ENCODE measurements at places on chromosomes 6 and 20.

DNA sequence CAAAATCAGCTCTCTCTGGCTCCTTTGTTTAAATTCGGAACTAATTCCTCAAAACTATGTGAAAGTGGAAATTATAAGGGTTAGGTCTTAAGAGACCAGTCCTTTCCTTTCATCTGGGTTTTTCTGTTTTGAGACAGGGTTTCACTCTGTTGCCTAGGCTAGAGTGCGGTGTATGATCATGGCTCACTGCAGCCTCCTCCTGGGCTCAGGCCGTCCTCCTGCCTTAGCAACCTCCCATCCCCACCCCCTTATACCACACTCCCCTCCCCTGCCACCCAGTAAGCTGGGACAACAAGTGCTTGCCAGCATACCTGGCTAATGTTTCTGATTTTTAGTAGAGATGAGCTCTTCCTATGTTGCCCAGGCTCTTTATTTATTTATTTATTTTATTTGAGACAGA, 12.8 kb upstream of the SSR1 start:
- no peak for DNase-seq

DNA sequence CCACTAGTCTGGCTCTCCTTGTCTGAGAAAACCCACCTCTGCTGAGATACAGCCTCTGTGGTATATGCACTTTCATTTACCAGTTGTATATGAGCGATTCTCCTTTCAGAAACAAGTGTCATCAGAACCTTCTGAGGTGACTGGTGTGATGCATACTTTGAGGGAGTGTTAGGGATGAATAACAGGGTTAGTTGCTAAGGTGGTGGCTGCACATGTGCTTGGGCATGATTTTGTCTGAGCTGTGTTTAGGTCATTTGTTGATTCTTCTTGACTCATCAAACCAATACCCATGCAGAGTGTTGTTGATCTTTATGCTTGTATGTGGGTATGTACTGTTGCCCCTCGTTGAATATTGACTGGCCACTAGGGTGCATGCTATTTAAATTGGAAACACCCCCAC, 25.7 kb downstream of the DTD1 start:
- no peak for DNase-seq

- no peak for DNase-seq
These were observed 104.4 kb upstream of the ESR1 start for GRCh38 chr6:151702851-151703658.

DNA sequence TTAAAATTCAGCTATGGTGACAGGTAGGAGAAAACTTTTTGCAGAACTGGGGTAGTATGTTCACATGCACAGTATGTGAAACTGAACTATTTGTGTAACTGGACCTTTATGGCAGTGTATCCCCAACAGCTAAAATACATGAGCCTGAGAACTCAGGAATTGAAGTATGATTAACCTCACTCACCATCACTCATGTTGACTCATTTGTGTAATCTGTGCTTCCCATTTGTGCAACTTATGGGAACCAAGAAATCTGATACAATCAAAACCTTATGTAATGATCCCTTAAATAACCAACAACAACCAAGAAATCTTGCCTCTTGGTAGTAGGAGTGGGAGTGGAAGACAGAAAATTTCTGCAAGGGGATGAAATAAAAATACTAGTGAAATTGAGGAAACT, 674.9 kb downstream of the HDGFL1 start:
- DNase-seq = no peak

GRCh38 chr20:19603376-19603750, 154.7 kb upstream of the RIN2 start:
- no peak for DNase-seq

- no peak for DNase-seq
These were observed 165.0 kb upstream of the SULF2 start for GRCh38 chr20:47950124-47950912.

- no peak for DNase-seq
These were observed 394.6 kb upstream of the JARID2 start for GRCh38 chr6:14851281-14851680.

DNA sequence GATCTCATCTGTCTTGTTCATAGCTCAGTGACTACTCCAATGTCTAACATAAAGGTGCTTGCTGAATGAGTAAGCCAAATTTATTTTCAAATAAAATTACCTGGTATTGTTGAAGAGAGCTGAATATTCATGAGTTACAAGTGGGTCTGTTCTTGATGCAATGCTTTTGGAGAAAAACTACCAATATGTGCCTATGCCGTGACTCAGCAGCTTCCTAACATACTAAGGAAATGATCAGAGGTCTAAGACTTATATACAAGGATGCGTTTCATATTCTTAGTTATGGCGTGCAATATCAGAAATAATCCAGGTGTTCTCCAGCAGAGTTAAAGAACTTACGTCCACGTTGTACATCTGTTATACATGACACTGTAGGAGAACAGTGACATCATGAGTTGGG, 5.1 kb downstream of the FAM120B start:
- DNase-seq = no peak

DNA sequence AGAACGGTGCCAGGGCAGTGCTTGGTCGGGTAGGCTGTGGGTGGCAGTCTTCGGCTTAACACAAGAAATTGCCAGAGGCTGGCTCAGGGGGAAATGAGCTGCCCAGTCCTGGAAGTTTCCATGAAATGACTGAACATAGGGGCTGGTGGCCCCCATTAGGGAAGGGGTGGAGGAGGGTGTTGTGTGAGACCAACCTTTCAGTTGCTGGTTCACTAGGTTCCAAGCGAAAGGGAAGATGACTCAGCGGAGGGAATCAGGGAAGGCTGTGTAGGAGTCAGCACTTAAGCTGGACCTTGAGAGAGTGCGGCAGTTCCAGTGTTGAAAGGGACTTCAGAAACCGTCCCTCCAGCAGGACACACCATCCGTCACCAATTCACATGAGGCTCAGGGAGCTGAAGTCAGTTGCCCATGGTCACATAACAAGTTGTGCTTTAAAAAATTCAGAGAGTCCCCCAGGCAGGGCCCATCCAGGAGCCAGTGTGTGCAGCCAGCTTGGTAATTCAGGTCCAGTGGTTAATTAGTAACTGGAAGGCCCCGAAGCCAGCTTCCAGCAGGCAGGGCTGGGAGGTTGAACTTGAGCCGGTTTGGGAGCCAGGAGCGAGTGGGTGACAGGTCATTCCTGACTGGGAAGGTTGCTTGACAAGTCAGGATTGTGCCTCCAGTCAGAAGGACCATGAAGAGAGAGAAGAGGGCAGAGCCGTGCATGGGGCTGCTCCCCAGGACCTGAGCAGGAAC, at the start of gene SGK2:
Gene SGK2 (plus strand): TSS at position 616 of the 735 bp plus-strand sequence. CDS start 7,469 bp downstream, outside the sequence.
- DNase-seq = no peak

DNA sequence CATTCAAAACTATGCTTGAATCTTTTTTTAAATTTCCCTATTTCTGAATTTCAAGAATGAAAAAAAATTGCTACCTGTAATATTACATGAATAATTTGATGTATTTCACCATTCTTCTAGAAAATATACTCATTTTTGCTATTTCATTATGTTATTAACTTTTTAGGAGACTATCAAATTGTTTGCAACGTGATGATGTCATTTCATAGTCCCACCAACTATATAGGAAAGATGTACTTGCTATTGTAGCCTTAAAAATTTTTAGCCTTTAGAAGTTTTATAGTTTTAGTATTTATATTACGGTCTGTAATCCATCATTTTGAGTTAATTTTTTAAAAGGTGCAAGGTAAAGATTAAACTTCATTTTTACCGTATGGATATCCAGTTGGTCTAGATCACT, 81.4 kb upstream of the AHI1 start:
- no peak for DNase-seq

DNA sequence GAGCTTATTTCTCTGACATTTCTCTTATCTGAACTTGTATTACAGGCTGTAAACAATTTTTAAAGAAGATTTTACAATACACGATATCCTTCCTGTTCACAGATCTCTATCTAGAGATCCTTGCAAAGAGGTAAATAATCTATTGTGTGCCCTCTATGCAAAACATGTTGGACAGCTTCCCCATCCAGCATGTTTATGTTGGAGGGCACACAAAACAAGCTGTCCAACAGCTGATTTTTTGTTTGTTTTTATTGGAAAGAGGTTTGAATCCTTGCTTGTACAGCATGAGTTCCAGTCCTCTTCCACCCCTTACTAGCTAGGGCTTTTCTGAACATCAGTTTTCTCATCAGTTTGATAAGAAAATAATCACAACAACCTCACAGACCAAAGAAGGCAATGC, 62.3 kb upstream of the SYNDIG1 start:
- no peak for DNase-seq

DNA sequence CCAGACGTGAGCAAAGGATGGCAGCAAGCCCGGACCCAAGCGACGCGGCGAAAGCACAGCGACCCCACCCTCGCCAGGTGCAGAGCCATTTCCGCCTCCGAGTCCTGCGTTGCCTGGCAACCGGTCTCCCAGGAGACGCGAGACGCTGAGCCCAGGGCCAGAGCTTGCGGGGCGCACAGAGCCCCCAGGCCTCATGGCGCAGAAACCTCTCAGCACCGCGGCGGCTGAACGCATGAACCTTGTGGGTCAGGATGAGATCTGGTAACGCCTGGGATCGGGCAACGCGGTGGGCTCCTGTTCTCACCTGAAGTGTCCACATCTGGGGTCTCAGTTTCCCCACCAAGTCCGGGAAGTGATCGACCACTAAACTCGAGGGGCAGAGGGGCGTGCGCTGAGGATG, 77.7 kb downstream of the ANKRD60 start:
- DNase-seq = no peak

DNA sequence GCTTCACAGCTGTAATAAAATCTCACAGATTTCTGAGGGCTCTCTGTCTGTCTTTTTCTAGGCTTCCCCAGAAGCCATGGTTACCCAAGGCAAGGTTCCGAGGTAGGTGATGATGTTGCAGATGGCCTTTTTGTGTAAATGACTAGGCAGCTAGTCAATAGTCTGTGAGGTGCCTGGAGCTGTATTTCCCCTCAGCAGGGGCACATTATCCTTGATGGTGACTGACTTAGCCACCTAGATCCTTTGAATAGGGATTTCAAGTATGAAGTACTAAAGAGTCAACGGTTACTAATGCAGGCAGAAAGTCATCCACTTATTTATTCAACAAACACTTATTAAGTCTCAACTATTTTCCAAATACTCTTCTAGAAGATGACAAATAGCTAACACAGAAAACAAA, 49.3 kb upstream of the L3MBTL3 start:
- DNase-seq = no peak

DNA sequence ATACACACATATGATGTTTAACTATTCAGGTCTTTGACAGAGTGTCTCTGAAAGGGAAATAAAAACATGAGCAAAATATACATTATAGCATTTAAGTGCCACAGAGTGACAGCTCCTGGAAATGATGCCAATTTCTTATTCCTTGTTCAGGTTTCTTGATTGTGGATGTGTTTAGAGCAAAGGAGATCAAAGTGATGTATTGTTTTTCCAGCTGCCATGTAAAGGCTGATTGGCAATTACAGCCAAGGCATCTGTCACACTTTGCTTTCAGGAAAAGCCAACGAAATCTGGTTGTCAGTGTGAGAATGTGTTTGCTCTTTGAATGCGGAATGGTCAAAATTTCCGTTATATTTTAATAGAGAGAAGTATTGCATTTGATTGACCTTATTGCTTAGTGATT, 347.8 kb upstream of the FLRT3 start:
- DNase-seq = no peak

DNA sequence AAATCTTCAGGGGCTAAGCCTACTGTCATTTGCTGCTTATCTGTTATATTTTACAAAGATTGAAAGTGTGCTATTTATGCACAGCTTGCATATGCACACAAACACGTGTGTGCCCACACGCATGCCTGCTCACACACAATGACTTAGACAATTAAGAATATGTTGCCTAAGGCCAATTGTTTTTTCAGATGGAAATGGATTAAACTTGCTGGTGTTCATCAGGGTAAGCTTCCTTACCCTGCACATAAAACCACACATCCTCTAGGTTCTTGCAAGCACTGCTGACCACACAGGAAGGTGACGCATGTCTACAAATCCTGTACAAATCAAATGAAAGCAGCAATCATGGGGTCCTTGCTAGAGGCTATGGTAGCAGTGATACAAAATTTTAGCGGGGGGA, 58.4 kb downstream of the GJA10 start:
- DNase-seq = peak; percentile 10

GRCh38 chr6:164911873-164912580, 397.4 kb downstream of the C6orf118 start:
- DNase-seq = no peak

DNA sequence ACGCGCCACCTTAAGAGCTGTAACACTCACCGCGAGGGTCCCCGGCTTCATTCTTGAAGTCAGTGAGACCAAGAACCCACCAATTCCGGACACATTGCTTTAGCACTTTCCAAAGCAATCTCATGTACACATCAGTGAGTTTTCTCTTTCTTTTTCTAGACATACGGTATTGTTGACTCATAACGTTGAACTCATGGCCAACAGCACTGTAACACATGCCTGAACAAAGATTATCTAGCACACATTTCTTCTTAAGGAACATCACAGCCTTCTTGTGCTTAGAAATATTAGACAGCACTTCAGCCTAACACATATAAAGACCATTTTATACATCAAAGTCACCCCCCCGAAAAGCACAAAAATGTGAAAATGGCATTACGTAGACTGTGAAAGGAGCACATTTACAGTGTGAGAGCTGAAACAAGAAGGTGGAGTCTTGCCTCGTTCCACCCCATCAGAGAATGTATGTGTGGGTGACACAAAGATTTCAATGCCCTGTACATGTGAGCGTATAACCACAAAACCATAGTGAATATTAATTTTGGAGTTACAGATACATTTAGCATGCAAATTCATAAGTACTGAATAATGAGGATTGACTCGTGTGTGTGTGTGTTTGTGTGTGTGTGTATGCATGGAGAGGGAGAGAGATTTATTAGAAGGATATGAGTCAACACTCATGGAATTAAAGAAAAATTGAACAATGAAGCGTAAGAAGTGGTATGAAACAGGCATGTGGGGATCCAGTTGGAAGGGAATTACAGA, 134.1 kb downstream of the FAM83B start:
- DNase-seq = no peak

- DNase-seq = no peak
These were observed 5.7 kb downstream of the BACH2 start for GRCh38 chr6:90290811-90291420.

DNA sequence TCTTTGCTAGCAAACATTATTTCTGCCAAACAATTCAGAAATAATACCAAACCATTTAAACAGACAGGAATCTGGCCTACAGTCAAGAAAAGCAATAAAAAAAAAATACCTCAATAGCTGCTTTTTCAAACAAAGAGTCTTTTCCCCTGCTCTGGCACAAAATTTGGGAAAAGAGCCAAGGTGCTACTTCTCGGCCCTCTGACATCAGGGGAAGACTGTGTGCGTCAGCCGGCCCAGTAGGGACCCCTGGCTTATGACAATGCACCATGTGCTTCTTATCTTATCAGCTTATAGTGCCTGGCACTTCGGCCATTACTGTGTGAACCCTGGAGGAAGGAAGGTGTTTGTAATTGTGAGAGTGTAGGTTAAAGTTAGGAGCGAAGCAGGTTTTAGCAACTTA, 89.4 kb downstream of the PDE10A start:
- DNase-seq = no peak

DNA sequence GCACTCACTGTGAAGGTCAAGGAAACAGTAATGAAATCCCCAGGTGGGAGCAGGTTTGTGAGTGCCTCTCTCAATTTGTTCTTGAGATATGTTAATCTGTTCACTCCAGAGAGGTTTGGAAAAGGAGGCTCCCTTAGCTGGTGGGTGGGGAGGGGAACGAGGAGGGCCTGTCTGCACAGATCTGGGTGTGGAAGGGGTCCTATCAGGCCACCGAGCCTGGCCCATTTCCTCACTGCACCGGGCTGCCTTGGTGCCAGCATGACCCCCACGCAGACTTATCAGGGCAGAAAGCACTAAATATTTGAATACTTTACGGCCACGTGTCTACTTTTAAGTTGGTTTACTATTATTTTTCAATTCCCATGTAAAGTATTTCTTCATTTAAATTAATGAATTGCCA, 8.3 kb downstream of the AGPAT4 start:
- no peak for DNase-seq

GRCh38 chr20:23367770-23368169, 5.8 kb downstream of the GZF1 start:
- no peak for DNase-seq
